Cardiac septum (tissue), 1 donor: ENCODE measurements at places on chromosomes 6 and 20. TPM values are rescaled to one million over a fixed set of nuclear protein-coding genes. Genes with fewer than 3 reads are reported as not detected.

DNA sequence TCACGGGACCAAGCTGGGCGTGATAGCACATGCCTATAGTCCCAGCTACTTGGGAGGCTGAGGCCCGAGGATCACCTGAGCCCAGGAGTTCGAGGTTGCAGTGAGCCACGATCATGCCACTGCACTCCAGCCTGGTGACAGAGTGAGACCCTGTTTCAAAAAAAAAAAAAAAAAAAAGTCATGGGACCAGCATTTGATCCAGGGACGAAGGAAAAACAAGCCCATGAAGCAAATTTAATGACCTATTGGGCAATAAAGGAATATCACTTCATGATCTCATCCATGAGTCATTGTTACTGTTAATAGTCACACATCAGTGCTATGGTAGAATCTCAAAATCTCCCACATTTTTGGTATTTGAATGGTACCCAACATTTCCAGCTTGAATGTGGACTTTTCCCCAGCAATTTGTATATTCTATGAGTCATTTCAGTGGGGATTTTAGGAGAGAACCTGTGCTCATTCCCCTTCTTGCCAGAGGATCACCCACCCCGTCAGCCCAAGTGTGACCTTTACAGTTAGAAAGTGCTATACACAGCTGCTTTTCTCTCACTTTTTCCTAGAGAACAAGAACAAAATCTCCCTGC is 8.5 kb upstream of the SOD2 start:
- DNase-seq: no peak

DNA sequence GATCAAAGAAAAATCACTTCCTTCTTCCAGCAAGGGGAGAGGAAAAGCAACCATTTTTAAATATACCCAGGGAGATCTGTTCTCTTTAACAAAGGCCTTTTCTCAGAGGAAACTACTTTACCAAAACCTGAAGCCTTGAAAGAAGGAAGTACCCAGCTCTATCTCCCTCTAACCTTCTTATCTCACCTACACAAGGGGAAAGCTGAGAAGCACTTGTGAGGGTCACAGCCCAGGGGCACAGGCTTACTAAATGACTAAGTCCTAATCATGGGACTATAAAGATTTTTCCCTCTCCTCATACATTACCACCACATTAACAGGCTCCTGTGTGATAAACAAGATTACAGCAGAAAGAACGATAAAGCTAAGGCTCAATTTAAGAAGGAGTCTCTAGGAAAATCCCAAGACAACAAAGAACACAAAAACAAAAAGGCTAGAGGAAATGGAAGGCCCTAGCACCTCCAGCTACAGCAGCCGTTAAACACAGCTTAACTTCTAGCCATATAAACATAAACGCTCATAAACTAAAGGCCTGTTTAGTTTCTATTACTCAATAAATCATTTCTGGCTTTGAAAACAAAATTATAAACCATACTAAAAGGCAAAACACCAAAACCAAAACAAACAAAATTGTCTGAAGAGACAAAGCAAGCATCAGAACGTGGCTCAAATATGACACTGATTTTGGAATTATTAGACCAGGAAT is 284.9 kb upstream of the ECI2 start:
- no peak for DNase-seq

The TNFRSF6B gene
- total RNA-seq: not detected

- no peak for DNase-seq
These were observed 25.7 kb downstream of the STX11 start for GRCh38 chr6:144176043-144176442.

The CRISP3 gene
- 0.32 TPM for total RNA-seq

DNA sequence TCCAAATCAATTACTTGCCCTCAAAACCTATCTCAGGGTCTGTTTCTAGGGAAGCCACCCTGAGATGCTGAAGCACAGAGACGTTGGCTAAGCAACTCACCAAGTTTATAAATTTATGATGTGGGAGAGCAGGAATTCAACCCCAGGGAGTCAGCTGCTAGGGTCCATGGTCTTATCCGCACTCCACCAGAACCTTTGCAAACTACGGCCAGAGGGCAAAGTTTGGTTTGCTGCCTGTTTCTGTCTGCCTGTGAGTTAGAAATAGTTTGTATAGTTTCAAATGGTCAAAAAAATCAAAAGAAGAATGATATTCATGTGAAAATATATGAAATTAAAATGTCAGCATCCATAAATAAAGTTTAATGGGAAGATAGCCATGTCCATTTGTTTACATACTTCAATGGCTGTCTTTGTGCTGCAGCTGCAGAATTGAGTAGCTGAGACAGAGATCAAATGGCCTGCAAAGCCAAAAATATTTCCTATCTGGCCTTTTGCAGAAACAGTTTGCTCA is 83.7 kb upstream of the ZFP64 start:
- no peak for DNase-seq

GRCh38 chr20:24610341-24611115 is 141.1 kb downstream of the SYNDIG1 start:
- no peak for DNase-seq

DNA sequence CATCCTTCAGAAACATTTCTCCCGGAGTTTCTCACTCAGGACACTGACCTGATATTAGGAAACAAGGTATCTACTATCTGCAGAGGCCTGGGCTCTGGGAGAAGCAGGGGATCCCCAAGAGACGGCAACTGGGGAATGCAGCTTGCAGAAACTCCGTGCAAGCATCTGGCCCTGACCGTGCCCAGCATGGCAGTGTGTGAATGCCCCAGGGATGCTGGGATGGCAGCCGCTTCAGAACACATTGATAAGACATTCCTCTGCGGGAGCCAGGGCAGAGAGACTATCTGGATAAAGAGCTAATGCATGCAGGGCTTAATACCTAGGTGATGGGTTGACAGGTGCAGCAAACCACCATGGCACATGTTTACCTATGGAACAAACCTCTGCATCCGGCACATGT is 55.4 kb downstream of the NFATC2 start:
- no peak for DNase-seq

The SLC22A7 gene
- not detected for total RNA-seq

- DNase-seq: peak; percentile 89
These were observed 15.5 kb downstream of the COL9A3 start for GRCh38 chr20:62832212-62832922.

- DNase-seq: no peak
These were observed 11.0 kb upstream of the RAD21L1 start for GRCh38 chr20:1214838-1215261.

The VWA7 gene
- total RNA-seq: 21.5 TPM

The TGM3 gene
- total RNA-seq: not detected

DNA sequence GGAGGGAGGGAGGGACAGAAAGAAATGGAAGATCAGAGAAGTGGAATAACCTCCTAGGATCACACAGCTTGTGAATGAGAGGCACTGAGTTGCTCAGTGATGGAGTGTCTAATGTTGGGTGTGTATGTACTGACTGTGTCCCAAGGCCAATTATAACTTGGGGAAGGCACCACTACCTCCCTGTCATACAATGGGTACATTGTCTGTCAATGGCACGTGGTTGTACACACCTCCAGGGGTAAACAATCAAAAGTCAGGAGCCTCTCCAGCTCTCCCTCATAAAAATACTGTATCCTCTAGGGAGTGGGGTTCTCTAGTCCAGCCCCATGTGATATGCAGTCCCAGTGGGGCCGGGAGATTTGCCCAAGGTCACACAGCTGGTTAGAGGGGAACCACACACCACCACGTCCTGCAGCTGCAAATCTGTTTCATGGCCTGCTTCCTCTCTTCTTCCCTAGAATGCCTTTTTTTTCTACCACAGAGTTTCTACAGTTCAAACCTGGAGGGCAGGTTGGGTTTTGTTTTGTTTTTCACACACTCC is 112.5 kb downstream of the SNX5 start:
- DNase-seq: no peak

The FOXF2 gene
- total RNA-seq: 0.43 TPM

The PKIB gene
- total RNA-seq: 0.38 TPM

GRCh38 chr6:69673298-69673697 is 123.5 kb downstream of the LMBRD1 start:
- no peak for DNase-seq

GRCh38 chr6:136607204-136607931 is 57.1 kb upstream of the MAP7 start:
- no peak for DNase-seq

- DNase-seq: no peak
These were observed 214.5 kb downstream of the BCKDHB start for GRCh38 chr6:80321011-80321410.

The SPATS1 gene
- total RNA-seq: not detected

DNA sequence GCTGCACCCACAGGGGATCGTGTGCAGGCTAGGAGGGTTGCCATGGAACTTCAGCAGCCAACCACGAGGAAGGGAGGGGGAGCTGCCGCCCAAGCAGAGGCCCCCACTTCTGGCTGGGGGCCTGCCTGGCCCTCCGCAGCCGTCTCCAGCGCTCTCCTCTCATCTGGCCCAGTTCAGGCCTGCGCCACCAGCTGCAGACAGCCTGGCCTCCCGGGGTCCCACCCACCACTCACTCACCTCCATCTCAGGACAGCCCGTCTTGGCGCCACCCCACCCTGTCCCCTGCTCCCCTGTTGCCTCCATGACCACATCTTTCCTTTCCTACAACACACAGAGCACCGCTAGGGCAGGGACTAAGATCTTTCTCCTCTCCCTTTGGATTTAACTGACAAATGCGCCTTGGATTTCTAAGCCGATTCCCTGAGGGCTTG is 98.7 kb downstream of the ANKRD60 start:
- no peak for DNase-seq

The MATN4 gene
- total RNA-seq: not detected

The OGFRL1 gene
- 7.7 TPM for total RNA-seq
